GM20000 (cell line): ENCODE measurements at places on chromosomes 6 and 20.

- DNase-seq = no peak
Measured at GRCh38 chr6:140960566-140960965, 1172.2 kb upstream of the GJE1 start.

DNA sequence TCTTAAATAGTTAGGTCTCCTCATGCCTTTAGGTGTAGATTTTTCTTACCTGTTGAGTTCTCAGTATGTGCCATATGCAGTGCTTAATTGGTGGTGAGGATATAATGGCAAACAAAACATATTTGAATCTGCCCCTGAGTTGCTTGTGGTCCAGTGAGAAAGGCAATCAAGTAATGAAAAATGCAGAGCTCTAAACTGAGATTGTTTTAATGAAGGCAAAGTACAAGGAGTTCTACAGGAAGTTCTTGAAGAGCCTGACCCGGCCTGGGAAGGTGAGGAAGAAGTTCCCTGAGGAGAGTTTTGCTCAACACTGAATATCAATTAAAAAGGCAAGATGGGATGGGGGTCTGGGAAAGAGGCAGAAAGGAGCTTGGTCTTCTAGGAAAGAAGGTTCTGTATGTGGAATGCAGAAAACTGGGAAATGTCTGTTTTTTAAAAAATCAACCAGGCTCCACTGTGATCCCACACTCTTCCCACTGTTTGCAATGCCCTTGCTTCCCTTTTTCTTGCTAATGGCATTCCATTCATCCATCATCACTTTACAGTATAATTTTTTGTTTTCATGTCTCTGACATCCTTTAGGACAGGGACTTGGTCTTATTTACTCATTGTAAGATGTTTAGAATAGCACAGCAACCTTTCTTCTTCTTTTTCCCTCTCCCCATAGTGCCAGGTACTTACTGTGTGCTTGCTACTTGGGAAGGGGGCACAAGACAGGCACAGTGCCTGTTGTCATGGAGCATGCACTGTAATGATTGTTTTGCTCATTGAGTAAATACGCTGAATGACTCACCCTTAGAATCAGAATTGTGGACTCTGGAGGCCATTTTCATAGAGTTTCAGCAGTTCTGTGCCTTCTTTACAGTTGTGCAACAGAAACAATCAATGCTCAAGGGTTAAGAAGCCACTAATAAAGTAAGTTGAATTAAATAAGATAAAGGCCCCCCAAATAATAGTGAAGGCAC lies 64.3 kb downstream of the ANKS1A start:
- DNase-seq = no peak

GRCh38 chr20:5626603-5627002 lies 123.6 kb upstream of the SHLD1 start:
- DNase-seq = no peak

GRCh38 chr6:37822851-37823682 lies 3.5 kb downstream of the ZFAND3 start:
- no peak for DNase-seq

DNA sequence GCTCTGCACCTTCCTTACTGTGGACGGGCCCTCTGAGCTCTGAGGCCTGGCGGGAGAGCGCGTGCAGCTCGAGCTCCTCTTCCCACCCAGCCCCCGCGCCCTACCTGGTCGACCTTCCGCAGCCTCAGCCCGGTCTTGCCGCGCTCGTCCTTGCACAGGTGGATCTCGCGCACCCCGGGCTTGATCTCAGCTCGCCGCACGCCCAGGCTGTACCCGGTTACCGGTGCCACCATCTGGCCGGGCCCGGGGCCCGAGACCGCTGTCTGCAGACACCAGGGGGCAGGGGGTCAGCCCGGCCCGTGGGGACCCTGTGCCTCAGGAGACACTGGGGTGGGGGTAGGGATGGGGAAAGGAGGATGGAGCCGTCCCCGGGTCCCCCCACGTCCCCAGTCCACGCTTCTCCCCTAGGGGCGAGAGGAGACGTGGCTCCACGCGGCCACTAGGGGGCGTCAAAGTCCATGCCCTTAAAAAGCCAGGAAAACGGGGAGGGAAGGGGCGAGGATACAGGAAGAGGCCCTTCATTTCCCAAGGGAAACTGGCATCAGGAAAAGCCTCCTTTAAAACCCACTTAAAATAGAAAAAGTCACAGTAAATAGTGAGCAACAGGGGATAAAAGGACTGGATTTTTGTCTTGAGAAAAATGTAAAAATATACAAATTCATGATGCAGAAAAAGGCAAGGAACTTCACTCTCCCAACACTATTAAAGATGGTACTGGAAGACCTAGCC lies 15.5 kb downstream of the SDCBP2 start:
- peak; percentile 87 for DNase-seq

DNA sequence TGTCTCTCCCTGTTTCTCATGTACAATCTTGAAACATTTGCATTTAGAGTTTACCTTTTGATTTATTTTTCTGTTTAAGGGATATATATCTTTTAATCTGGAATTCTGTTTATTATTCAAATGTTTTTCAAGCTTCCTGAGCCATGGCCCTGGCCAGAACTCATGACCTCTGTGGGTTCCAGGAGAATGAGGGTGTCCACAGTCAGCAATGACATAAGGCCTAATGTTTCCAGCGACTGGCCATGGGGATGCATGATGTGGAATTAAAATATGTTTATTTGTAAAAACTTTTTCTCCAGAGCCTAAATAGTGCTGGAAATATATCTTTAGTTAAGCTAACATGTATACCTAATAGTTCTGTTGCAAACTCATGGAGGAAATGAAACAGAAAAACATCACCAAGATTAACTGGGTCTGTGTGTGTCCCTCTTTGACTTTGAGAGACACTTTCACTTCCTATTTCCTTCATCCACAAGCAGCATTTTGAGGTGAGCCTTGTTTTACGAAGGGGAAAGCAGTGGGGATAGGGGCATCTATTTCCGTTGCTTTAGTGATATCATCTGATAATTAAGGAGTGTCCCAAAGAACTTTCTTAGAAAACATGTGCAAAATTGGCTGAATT lies 87.6 kb downstream of the SMOC2 start:
- DNase-seq = no peak

- no peak for DNase-seq
Measured at GRCh38 chr6:28089054-28089453, 8.7 kb downstream of the ZNF165 start.

DNA sequence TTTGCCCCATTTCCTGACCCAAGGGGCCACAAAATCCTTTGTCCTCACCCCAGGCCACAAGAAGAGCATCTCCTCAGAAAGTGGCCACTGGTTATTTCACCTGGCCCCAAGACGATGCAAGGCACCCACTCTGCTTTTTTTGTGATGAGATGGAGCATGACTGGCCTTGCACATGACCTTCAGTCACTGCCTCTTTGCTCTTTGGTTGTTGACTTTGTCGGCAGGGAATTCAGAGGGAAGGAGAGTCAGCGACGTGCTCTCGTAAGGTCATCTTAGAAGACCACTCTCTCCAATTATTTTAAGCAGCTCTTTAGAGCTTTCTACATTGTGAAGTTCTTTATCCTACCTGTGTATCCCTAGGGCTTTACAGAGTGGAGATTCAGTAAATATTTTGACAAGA lies 306.7 kb downstream of the PLCB1 start:
- no peak for DNase-seq

GRCh38 chr6:106056060-106056745 lies 29.9 kb upstream of the PRDM1 start:
- no peak for DNase-seq

GRCh38 chr6:122977180-122977579 lies 18.9 kb upstream of the CLVS2 start:
- no peak for DNase-seq

GRCh38 chr6:21116736-21117135 lies 476.8 kb upstream of the SOX4 start:
- no peak for DNase-seq

DNA sequence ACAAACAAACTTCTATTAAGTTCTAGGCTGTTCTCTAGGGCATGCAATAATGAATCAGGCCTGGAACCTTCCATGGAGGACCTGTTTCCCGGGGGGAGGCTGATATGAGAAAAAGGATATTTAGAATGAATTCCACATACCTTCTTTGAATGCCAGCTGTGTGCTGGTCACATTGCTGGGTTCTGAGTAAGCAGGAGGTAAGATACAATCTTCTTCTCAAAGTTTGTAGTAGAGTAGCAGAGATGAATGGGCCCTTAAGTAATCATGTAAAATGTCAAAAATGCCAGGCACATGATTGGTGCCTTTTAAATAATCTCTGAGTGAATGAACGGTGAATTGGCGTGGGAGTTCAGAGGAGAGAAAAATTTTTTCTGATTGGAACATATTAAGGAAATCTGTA lies 47.4 kb downstream of the TGM2 start:
- DNase-seq = no peak

DNA sequence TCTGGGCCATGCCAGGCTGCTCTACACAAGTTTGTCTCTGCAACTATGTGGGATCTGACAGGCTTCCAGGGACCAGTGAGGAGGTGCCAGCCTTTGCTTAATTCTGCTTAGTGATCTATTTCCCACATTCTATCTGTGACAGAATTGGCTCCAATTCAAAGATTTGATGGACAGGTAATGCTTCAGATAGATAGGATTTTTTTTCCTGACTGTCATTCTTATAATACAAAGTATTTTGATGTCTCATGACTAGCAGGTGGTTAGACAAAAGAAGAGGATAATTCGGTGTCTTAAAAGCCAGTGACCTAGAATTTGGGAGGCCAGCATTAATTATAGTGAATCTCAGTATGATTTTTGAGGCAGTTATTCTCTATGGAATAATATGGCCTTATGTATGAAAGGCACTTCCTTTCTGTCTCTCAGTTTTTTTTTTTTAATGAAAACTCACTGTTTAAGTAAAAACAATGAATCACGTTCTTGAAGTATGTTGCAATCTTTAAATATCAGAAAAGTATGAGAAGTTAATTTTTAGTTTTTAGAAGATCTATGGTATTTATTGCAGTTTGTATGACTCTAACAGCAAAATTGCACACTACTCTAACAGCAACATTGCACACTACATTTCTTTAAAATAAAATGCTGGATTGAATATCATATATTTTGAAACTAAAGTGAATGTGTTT lies 43.7 kb downstream of the TMEM200A start:
- no peak for DNase-seq

DNA sequence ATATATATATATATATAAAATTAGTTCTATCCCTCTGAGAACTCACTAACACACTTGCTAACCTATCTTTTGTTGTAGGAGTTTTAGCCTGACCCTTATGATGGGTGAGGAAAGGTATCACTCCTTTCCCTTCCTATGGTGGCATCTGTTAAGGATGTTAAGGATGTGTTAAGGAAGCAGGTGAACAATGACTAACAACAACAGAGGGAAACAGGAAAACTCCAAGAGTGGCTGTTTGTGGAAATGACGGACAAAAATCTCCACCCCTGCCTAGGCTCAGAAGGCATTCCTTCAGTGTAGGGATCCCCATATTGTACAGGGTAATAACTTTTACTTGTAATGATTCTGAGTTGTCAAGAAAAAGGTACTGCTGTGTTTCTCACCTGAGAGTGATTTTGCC lies 8.8 kb upstream of the TPD52L1 start:
- DNase-seq = no peak

GRCh38 chr6:132256457-132256856 lies 144.8 kb downstream of the MOXD1 start:
- no peak for DNase-seq

DNA sequence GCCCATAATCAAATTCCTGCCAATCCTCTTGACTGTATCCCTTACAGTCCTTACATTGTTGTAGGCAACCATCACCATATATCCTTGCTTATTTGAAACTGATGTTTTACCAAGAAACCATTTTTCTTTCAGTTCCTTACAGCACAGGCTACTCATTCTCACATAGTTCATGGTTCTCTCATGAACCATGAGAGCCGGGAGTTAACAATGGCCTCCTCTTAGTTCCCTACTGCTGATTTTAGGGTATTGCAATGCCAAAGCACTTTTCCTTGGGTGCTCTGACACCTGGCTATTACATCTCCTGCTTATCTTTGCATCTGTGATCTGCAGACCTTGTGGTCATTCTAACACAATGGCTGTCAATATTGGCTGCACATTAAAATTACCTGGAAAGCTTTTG lies 133.4 kb downstream of the MYB start:
- DNase-seq = peak; percentile 5

DNA sequence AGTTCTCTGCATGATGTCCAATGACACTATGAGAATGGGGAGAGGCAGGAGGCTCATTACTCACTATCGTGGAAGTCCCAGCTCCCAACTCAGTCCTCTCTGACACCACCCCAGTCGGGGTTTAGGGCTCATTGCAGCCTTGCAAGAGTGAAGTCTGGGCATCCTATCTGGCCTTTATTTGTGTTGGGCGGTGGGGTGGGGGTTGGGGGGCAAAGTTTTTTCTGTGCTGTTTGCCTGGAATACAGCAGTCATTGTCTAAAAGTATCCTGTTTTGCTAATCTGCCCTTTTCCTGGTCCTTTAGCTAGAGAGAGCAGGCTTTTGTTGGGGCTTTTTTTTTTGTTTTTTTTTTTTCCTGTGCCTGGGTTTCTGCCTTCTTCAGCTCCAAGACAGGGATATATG lies 174.2 kb downstream of the MYLK4 start:
- no peak for DNase-seq

DNA sequence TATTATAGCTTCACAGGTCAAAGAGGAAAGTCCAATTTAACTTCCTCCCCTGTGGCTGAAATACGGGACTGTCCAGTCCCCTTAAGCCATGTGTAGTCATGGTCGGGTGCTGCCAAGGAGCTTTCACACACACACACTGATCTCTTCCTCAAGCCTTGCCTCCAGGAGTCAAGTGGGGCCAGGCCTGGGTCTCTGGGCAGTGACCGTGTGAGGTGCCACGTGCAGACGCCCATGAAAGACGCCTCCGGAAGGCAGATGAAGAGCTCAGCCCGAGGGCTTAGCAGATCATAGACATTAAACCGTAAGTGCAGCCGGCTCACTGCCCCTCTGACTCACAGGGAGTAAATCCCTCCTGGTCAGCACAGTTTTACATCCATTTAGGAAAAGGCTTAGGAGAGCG lies 4.2 kb downstream of the GABRR2 start:
- DNase-seq = no peak

GRCh38 chr6:1542335-1542734 lies 67.4 kb upstream of the FOXC1 start:
- DNase-seq = no peak

DNA sequence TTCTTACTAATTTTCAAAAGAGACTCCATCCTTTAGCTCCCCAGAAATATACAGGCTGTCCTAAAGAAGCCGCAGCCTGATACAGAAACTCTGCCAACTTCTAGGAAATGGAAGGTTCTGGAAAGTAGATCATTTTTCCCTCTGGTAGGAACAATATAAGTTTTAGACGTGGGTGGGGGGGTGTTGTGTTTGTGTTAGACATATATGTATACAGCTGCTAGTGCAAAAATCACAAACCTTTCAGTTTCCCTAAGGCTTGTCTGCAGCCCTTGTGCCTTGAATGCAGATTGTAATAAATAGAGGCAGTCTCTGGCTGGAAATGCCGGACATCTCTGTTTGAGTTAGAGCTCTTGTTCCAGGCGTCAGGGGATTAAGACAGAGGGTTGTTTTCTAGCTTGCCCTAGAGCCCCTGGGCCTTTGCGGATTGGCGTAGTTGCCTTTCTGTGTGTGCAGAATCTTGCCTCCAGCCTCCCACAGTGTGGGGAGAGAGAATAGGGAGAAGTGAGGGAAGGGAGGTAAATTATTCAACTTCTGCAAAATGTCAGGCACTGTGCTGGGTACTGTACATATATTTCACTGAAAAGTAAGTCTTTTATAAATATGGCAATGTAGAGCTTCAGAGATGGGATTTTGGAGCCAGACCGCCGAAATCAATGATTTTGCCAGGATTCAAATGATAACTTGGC lies 269.7 kb downstream of the PRL start:
- no peak for DNase-seq
